ENCODE measurements at places on chromosomes 11 and 22. TPM values are rescaled to one million over a fixed set of nuclear protein-coding genes. Genes with fewer than 3 reads are reported as not detected.

DNA sequence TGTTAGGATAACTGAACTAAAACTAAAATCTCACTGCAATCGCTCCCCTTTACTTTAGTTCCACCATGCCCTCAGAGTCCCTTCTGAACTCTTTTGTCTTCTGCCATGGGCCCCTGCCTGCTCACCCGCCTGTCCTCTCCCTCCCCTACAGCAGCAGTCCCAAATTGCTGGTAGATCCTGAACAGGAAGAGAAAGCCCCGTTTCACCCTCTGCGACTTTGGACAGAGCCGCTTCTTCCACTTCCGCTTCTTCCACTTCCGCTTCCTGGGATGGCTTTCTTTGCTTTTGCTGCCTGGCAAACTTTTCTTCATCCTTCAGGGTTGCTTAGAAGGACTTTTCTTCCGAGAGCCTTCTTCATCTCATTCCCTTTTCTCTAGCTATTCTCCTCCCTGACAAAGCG, 35.7 kb upstream of the TLCD5 start:
- DNase-seq = no peak

GRCh38 chr11:27233654-27234042, 129.4 kb downstream of the CCDC34 start:
- DNase-seq = no peak

GRCh38 chr22:20903093-20903492, 14.1 kb upstream of the CRKL start:
- no peak for DNase-seq

GRCh38 chr11:68974421-68975194, 6.2 kb downstream of the MRGPRD start:
- no peak for DNase-seq

GRCh38 chr11:28679795-28680468, 571.7 kb downstream of the METTL15 start:
- DNase-seq = no peak

- DNase-seq = no peak
Observed at GRCh38 chr11:129446572-129446971, 70.9 kb downstream of the BARX2 start.

- DNase-seq = no peak
Observed at GRCh38 chr11:116403794-116404461, 368.9 kb downstream of the BUD13 start.

ALX4 gene
- total RNA-seq = not detected

OVOL1 gene
- not detected for total RNA-seq

SLC22A25 gene
- total RNA-seq = not detected

TIRAP gene
- 7.4 TPM for total RNA-seq

All from right atrium auricular region (tissue), 2 donors.